ENCODE measurements at places on chromosomes 16 and 17. TPM values are rescaled to one million over a fixed set of nuclear protein-coding genes. Genes with fewer than 3 reads are reported as not detected.
A peak's percentile ranks its signal among the peaks of the same experiment; 100 is the strongest.

CACNG3 gene
- not detected for total RNA-seq

- no peak for DNase-seq
- H3K4me3 ChIP-seq, result no peak overlapping the region
- no peaks in the 10 kb centered on the region for H3K4me1 ChIP-seq
- no peaks in the 10 kb centered on the region for H3K27me3 ChIP-seq
- no peak overlapping the region for H3K27ac ChIP-seq
- peaks cover 13% of the 10 kb centered on the region for H3K36me3 ChIP-seq
Measured at GRCh38 chr16:88064889-88065746, 113.9 kb downstream of the BANP start.

- peaks cover 7% of the 10 kb centered on the region for H3K27me3 ChIP-seq
- no peak overlapping the region for H3K27ac ChIP-seq
Measured at GRCh38 chr17:10292057-10292937, 80.5 kb downstream of the MYH13 start.

DNA sequence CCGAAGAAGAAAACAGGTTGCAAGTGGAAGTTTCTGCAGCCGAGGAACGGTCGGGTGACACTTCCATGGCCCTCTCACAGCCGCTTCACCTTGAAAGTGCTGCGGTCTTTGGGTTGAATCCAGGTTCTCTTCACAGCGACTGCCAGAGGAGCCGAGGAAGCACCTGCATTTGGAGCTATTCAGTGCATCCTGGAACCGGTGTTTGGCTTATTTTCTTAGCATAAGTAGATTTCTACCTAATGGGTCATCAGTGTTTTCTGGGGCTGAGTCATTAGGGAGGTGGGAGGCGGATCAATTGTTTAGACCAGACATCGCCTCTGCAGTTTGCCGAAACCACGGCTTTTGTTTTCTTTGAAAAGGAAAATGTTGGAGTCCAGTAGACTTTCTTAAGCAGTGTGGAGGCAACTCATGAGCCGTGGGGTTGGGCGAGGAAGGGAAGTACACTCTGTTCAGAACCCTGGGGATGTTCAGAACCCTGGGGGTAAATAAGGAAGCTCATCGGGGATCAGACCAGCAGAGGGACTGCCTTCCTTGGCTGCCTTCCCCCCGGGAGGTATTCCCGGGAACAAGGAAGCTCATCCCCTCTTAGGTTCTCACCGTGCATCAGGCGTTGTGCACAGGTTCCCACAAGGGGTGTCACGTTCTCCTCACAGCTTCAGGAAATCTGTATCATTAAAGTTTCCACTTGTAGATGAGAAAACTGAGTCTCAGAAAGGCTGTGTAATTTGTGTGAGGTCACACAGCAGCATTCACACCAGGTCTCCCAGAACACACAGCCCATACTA is 361.5 kb downstream of the SNX29 start:
- no peaks in the 10 kb centered on the region for H3K36me3 ChIP-seq
- H3K4me1 ChIP-seq, result no peaks in the 10 kb centered on the region
- H3K27ac ChIP-seq, result no peak overlapping the region
- DNase-seq, result no peak
- no peak overlapping the region for H3K4me3 ChIP-seq

PROCA1 gene
- 0.74 TPM for total RNA-seq

DNA sequence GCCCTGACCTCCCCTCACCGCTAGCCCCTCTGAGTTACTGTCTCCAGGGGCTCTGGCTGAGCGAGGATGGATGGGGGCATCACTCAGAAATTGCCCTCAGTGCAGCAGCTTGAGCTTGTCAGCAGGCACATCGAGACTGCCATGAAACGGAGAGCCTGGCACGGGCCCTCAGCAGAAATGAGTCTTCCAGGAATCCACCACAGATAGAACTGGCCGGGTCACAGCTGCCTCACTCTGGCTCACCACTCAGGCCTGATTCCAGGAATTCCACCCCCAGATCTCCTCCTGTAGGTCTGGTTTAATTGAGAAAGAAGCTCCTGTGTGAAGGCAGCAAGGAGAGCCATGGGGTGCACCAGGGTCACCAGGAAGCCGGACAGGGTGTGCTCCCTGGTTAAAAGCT is 85.5 kb downstream of the GSG1L start:
- no peaks in the 10 kb centered on the region for H3K27me3 ChIP-seq
- no peak overlapping the region for H3K27ac ChIP-seq
- no peaks in the 10 kb centered on the region for H3K36me3 ChIP-seq

SCO1 gene
- total RNA-seq, result 36.3 TPM

DNA sequence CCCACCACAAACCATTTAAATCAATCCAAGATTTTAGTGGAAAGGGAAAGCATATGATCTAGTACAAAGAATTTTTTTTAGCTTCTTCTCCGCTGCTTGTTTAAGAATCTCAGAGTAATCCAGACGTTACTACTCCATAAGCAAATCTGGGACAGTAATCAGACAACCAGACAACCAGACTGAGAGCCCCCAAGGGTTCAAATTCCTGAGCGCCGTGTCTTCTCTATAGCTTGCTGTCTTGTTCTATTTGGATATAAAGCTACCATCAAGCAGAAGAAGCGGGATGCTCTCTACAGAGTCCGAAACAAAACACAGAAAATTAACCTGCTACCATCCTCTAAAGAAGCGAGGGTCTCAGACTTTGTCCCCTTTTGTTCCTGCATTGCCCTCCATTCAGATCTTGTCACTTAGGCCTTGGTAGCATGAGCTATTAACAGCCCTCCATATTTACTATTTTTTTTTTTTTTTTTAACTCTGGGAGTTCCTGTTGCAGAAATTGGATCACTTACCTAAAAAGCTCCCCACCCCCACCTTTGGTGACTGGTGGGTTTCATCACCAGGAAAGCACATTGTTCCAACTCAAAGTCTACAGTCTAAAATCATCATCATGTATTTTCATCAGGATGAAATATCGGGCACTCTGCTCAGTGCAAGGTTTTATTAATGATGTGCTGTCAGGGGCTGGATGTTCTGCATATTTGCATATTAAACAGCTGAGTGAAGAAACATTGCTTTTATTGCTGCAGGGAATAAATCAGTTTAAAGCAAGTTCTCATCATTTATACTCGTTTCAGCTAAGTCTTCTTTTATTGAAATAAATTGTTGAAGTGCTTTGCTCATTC is 576.7 kb downstream of the WWOX start:
- H3K36me3 ChIP-seq, result no peaks in the 10 kb centered on the region
- H3K27ac ChIP-seq, result no peak overlapping the region
- H3K4me3 ChIP-seq, result no peak overlapping the region
- no peaks in the 10 kb centered on the region for H3K4me1 ChIP-seq
- H3K27me3 ChIP-seq, result no peaks in the 10 kb centered on the region

DNA sequence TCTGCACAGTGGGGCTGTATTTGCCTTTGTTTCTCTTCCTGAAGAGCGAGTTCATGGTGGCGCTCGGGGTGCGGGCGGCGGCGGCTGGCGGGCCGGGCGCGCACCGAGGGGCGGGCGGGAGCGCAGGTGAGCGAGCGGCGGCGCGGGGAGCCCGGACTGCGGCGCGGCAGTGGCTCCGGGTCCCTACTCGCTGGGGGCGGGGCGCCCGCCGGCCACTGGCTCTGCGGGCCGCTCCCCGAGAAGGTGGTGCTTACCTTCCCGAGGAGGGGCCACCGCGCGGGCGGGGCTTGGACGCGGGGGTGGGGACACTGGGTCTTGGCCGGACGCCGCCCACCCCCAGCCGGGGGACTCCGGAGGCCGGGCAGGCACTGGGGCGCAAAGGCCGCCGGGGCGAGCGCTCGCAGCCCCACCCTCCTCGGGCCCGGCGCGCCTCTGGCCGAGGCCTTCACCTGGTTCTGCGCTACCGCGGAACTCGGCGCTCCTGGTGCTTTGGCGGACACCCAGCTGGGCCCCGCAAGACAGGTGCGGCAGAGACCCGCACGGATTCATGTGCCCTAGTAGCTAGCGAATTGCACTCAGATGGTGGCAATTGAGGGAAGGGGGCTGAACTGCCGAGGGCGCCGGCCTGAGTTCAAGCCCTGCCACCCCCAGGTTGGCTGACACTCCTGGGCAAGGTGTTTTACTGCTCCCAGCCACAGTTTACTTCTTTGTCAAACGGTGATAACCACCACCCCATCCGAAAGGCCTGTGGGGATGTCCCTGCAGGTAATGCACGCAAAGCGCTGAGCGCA is at the start of gene PPL:
Gene PPL, minus strand, starts transcription at position 158 of the 791 bp plus-strand sequence. Its CDS starts 103 bp downstream, at position 55.
- no peak within 1 kb of the TSS for H3K4me3 ChIP-seq
- peak within 1 kb of the TSS; percentile 0 for H3K27ac ChIP-seq
- no peaks in the 10 kb centered on the region for H3K27me3 ChIP-seq
- peaks cover 11% of the 10 kb centered on the region for H3K4me1 ChIP-seq
- no peaks in the 10 kb centered on the region for H3K36me3 ChIP-seq

DNA sequence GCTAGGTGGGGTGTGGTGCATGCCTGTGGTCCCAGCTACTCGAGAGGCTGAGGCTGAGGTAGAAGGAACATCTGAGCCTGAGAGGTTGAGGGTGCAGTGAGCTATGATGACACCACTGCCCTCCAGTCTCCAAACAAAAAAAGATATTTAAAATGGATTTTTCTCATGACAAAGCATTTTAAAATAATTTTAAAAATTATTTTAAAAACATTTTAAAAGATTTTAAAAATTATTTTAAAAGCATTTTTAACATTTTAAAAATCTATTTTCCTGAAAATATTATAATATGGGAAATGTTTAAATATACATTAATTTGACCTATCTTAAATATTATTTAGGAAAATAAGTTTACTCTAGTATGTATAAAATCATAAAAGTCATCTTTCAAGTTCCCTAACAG is 26.8 kb downstream of the MED13 start:
- no peaks in the 10 kb centered on the region for H3K36me3 ChIP-seq
- no peaks in the 10 kb centered on the region for H3K27me3 ChIP-seq
- no peak overlapping the region for H3K4me3 ChIP-seq
- DNase-seq, result no peak
- H3K27ac ChIP-seq, result no peak overlapping the region

All from adrenal gland (tissue), 19 donors.